HT1080 (cell line): ENCODE measurements at places on chromosomes 5 and 9.
A peak's percentile ranks its signal among the peaks of the same experiment; 100 is the strongest.

DNA sequence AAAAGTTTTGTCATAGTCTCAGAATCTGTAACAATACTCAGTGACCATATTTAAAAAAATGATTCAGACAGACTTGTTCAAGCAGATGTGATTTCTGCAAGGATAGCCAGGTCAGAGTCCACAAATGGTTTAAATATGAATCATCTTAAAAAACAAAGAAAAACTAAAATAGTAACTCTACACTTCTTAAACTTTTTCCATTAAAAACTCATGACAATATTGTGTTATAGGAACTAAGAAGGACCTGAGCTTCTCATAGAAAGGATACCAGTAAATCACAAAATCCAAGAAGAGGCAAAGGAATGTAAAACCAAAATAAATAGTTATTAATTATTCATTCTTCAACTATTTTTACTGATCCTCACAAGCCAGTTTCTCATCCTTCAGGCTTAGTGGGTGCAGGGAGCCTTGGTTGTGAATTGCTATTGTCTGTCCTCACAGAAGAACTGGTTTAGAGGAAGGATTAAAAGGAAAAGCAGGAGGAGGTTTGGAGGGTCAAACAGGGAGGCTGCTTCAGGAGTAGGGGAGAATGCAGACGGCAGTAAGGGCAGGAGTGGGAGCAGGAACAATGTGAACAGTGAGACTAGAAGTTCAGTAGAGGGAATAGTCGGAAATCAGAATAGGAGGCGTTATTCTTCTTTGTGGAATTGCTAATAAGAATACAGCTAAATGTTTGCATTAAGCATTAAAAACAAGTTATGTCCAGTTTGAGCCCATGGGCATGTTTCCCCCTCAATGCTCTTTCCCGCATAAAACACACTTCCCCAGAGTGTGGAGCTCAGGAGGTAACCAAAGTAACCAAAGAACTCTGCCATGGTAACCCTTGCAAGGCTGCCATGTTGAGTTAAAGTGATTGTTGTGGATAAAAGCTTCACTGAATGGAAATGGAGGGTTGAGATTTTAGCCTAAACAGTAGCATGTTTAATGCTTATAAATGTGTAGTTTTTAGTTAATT lies 110.7 kb downstream of the CCDC192 start:
- peak; percentile 66 for DNase-seq

DNA sequence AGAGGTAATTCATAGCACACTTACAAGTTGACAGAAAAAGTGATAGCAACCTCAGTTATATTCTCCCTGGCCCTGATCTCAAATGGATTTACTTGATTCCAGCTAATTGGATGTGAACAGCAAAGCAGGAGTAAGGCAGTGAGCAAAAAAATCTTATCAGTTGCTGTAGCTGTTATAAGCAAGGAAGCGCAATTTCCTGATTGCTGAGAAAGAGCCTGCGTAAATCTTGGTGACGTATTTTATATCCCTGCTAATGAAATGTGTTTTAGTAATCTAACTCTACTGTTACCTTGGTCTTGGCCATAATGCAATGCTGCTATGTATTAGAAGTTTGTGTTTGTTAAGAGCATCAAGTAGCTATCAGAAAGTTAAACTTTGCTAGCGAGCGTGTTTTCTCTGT lies 661.2 kb upstream of the SEMA6A start:
- no peak for DNase-seq

DNA sequence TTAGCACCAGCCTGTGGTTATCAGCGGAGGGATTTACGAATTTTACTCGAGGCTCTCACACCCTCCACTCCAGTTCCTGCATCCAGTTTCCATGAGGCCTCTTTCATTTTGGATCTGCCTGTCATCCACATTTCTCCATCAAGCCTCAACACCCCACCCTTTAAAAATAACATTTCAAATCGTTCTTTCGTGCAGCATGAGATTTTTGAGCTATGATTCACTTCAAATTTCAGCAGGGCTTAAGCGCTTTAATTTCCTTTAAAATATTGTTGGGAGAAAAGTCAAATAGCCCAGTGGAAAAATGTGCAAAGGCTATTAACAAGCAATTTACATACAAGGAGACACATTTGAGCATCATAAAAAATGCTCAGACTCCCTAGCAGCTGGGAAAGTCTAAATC lies 103.2 kb downstream of the MSX2 start:
- no peak for DNase-seq

DNA sequence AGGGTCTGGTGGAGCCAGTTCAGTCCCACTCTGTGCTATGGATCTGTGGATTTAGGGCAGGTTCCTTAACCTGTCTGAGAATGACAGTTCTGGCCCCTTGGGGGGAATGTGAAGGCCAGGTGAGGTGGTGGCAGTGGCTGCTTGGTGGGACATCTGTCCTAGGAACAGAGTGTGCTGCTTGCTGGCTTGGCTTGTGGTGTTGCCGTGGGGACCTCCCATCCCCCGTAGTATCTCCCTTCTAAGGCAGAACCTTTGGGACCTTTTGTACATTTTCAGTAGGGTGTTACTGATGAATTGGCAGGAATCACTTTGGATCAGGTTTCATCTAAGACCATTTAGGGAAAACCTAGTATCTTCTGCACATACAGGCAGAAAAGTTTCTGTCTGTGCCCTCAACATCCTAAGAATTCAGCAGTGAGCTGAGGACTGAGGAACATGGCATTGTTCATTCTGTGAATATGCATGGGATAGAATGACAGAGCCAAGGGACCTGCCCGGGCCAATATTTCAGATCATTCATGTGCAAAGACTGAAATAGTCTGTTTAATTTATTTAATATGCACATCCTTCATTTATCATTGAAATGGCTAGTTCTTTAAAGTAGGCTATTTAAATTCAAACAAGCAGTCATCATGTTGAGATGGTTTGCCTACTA lies 64.6 kb downstream of the WNK2 start:
- no peak for DNase-seq

DNA sequence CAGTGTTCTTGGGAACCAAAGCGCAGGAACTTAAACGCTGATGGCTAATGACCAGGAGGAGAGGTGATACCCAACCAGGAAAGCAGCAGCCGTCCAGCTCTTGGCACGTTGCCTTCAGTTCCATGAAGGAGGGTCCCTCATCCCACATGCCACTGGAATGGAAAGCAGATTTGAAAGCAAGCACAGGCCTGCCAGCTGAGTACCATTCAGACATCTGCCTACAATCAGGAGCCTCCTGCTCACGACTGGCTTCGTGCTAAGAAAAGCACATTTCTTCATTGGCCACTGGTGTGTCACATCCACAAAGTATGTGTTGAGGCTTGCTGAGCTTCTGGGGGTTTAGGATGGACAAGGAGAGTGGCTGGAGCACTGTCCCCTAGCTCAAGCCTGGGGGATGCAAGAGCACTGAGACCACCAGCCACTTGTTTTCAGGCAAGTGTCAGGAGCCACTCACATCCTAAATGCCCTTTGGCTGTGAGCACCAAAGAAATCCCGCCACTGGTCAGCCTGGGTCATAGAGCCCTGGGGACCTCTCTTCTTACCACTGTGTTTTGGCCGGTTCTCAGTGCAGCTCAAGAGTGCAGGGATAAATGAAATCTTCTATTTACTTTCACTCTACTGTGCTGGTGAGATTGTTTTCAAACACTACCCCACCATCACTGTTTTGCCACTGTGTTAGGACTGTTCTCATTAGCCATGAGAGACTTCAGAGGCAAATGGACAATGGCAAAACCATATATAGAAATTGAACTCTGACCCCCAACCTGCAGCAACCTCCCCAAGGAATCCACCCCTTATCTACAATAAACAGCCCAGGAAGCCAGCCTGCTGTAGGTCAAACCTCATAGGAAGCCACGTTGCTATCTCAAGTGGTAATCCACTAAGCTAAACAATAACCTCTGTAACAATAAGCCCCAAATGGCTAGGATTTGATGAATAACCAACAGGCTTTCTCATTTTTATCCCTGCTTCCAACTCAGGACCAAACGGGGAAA lies 58.3 kb downstream of the MTX3 start:
- no peak for DNase-seq
